ENCODE measurements at places on chromosomes 7 and 10. TPM values are rescaled to one million over a fixed set of nuclear protein-coding genes. Genes with fewer than 3 reads are reported as not detected.

Gene SEMA3E
- 2.3 TPM for polyA plus RNA-seq

Gene GBX1
- polyA plus RNA-seq, result 0.24 TPM

Gene CUZD1
- 1.4 TPM for polyA plus RNA-seq

Gene PILRA
- 4.8 TPM for polyA plus RNA-seq

Gene SLC26A5
- polyA plus RNA-seq, result 0.08 TPM

Gene TUBGCP2
- polyA plus RNA-seq, result 60.7 TPM

Gene GIMAP4
- polyA plus RNA-seq, result 24.0 TPM

Gene MSMB
- not detected for polyA plus RNA-seq

Gene VSTM4
- 18.9 TPM for polyA plus RNA-seq

Gene ADRB1
- polyA plus RNA-seq, result 0.09 TPM

Gene FAM24B
- 5.4 TPM for polyA plus RNA-seq

Gene TET1
- 10.6 TPM for polyA plus RNA-seq

Gene VAX1
- polyA plus RNA-seq, result 0.01 TPM

Gene TRDMT1
- polyA plus RNA-seq, result 11.3 TPM

Gene GRID2IP
- 0.52 TPM for polyA plus RNA-seq

Gene RSBN1L
- 37.0 TPM for polyA plus RNA-seq

Gene INTS15
- 31.9 TPM for polyA plus RNA-seq

Gene FMC1
- 39.0 TPM for polyA plus RNA-seq

Gene GHRHR
- polyA plus RNA-seq, result not detected

Gene GATA3
- polyA plus RNA-seq, result 119 TPM

Gene CTBP2
- 90.3 TPM for polyA plus RNA-seq

Gene CDC14C
- polyA plus RNA-seq, result 0.04 TPM

Gene GJD4
- not detected for polyA plus RNA-seq

Gene OR2A42
- polyA plus RNA-seq, result 2.1 TPM

Gene CEP55
- polyA plus RNA-seq, result 17.0 TPM

Gene PAX4
- not detected for polyA plus RNA-seq

Gene CLEC2L
- polyA plus RNA-seq, result 1.7 TPM

Gene ASB4
- 0.24 TPM for polyA plus RNA-seq

Gene AKR1C4
- polyA plus RNA-seq, result not detected

Gene PPP1R9A
- 27.1 TPM for polyA plus RNA-seq

Gene CPEB3
- 3.9 TPM for polyA plus RNA-seq

Gene PDE6C
- polyA plus RNA-seq, result 0.69 TPM

Gene UNCX
- polyA plus RNA-seq, result 8.3 TPM

Gene HERPUD2
- 34.0 TPM for polyA plus RNA-seq

Gene TUBAL3
- not detected for polyA plus RNA-seq

Gene THNSL1
- 15.8 TPM for polyA plus RNA-seq

Gene ALKBH4
- 12.1 TPM for polyA plus RNA-seq

Gene INMT
- 2.8 TPM for polyA plus RNA-seq

Gene FAM25G
- polyA plus RNA-seq, result not detected

Gene HSPA12A
- 39.2 TPM for polyA plus RNA-seq

Gene ACTR3C
- 7.6 TPM for polyA plus RNA-seq

Gene PPP1R17
- not detected for polyA plus RNA-seq

Gene TAS2R41
- polyA plus RNA-seq, result not detected

Gene CLCN1
- polyA plus RNA-seq, result 0.17 TPM

Gene RAMP3
- polyA plus RNA-seq, result 12.8 TPM

Gene NUTM2E
- polyA plus RNA-seq, result 0.30 TPM

Gene TMEM26
- 8.8 TPM for polyA plus RNA-seq

Gene SGMS1
- 61.5 TPM for polyA plus RNA-seq

Gene ITPRID1
- 0.01 TPM for polyA plus RNA-seq

Gene RBM48
- 23.5 TPM for polyA plus RNA-seq

Gene SERPINE1
- 1.1 TPM for polyA plus RNA-seq

Gene PLCE1
- polyA plus RNA-seq, result 33.2 TPM

Gene SPDYE16
- 1.7 TPM for polyA plus RNA-seq

Gene TWNK
- 15.3 TPM for polyA plus RNA-seq

Gene ELFN1
- polyA plus RNA-seq, result 13.4 TPM

All from right renal pelvis (tissue), 4 donors.